ENCODE measurements at places on chromosomes 16 and 17.

DNA sequence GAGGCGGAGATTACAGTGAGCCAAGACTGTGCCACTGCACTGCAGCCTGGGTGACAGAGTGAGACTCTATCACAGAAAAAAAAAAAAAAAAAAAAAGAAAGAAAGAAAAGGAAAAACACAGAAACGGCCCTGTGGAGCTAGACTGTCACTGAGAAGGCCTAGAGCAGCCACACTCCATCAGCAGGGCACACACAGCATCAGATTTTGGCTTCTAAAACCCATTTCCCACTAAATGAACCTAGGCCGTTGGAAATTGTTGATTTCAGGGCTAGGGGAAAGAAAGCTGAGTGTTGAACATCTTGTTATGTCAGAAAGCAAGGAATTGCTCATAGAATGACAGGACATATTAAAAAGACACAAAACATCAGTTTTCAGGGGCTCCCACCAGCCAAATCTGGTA lies 48.9 kb downstream of the ZCCHC14 start:
- no peak for DNase-seq

- no peak for DNase-seq
These were observed 339.3 kb downstream of the ABCC12 start for GRCh38 chr16:47816511-47816910.

DNA sequence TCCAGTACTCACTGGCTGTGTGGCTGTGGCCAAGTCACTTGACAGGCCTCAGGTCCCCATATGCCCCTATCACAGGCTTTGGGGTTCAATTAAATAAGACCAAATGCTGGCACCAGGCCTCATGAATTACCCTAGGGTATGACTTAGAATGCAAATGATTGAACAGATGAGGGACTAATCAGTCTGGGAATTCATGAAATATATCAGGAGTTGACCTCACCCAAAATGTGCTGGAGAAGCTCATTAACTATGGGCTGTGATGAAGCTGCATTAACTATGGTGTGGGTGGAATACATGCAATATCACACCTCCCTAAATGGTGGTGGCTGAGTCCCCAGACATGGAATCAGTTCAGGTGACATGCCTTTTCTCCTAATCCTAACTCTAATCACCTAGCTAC lies 72.1 kb downstream of the DNAH3 start:
- DNase-seq: no peak

DNA sequence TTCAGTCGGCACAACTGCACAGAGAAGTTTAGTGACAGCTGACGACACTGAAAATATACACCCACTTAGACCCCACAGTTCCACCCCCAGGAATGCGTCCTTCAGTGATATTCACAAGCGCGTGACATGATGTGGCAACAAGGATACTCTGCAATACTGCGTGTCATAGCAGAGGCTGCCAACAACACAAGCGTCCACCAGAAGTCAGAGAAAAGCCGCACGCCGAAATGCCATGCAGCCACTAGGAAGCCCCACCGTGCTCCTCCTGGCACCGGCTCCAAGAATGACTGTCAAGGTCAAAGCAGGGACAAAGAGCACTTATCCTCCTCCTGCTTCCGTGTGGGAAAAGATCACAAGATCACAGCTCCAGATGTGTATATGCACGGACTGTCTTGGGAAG lies 3.5 kb downstream of the ATP2A3 start:
- DNase-seq: no peak

DNA sequence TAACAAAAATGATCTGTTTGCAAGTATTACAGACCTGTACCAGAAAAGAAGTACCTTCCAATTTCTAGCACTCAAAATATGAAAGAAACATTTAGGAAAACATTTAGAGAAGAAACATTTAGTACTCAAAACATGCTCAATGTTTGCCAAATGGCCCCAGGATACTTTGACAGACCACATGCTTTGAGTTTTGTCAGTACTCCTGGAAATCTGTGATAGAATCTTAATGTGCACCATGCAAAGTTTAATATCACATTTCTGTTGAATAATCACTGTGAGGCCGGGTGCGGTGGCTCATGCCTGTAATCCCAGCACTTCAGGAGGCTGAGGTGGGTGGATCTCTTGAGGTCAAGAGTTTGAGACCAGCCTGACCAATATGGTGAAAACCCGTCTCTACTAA lies 8.5 kb upstream of the ZC3H7A start:
- no peak for DNase-seq

DNA sequence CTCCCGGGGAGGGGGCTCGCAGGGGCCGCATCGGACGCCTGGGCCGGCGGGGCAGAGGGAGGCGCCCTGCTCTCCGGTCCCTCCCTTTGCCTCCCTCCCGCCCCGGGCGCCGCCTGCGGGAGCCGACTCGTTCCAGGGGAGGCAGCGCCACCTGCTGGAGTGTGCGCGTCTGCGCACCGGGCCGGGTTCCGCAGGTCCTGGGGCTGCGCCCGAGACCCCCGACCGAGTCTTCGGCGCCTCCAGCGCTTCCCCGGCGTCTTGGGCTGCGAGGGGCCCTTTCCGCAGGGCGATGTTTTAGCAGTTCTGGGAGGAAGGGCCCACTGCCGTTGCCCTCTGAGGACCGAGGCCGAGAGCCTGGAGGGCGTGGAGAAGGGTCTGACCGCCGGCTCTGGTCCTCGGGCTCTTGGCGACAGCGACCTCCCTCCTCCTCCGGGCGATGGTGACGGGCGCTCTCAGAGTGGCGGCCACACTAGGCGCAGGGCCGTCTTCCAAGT lies 106.3 kb downstream of the SEC14L1 start:
- peak; percentile 57 for DNase-seq

DNA sequence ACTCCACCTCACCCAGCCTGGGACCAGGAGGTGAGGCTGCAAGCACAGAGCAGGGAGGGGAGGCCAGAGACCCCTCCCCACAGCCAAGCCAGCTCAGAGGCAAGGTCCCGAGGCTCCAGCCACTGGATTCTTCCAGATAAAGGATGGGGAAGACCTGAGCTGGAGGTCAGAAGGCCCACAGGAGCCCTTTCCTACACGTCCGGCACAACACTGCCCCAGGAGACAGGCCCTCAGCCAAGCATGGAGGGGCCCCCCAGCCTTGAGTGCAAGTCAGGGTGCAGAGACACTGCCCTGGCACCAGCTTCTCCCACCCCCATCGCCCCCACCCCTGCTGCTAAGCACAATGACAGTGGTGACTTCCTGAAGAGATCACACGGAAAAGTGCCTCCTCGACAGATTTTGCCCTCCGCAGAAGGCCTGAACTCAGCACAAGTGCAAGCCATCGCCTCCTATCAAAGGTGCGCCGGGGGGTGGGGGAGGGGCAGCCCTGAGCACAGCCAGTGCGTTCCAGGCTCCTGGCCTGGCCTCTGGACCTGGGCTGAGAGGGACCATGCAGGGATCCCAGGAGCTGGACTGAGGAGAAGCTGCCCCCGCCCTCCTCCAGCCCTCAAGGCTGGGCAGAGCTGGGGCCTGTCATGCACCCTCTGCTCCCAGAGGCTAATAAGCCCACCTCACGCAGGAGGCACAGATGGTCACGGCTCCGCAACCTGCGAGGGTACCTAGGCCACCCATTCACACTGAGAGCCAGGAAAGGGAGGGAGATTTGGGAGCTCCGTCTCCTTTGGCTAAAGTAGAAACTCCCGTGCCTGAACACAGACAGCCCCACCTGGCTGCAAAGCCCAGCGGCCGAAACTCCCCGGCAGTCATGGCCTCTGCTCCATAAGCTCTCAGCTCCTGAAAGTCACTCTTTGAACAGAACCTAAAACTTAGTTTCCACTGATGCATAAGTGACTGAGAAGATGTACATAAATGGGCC lies 2.7 kb downstream of the MAFG start:
- DNase-seq: no peak

- no peak for DNase-seq
These were observed 83.3 kb downstream of the KATNIP start for GRCh38 chr16:27633221-27633620.

- DNase-seq: no peak
These were observed 88.6 kb downstream of the CYTH1 start for GRCh38 chr17:78693346-78694083.

DNA sequence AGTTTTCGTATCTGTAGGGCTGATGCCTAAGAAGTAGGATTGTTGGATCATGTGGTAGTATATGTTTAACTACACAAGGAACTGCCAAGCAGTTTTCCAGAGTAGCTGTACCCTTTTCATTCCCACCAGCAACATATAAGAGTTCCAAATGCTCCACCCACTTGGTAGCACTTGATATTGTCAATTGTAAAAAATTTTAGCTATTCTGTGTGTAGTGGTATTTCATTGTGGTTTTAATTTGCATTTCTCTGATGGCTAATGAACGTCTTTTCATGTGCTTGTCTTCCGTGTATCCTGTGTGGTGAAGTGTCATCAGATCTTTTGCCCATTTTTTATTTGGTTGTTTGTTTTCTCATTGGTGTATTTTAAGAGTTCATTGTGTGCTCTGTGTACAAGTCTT lies 69.7 kb downstream of the TANC2 start:
- peak; percentile 34 for DNase-seq

DNA sequence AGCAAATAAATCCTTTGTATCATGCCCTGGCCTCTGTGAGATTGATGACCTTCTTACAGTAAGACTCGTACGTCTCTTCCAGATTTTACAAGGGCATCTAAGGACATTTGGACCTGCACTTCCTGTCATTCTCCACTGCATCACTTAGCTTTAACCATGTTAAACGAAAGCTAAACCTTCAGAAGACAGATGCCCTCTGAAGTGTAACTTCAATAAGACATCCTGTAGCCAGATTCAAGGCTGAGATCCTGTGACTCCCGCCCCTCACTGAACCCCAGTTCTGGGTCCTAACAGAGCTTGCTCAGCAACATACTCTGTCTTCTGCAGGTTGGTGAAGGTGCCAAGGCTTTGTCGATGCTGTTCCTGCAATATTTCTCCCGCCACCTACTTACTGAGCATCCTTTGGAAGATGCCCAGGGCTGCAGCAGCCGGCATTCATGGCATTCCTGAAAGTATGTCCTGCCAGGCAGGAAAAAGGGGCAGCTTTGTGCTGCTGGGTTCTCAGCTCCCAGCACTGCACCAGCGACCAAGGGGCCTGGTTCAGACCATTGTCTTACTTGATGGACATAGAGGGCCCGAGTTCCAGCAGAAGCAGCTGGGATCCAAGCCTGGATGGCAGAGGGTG lies 131.1 kb downstream of the AXIN2 start:
- no peak for DNase-seq

DNA sequence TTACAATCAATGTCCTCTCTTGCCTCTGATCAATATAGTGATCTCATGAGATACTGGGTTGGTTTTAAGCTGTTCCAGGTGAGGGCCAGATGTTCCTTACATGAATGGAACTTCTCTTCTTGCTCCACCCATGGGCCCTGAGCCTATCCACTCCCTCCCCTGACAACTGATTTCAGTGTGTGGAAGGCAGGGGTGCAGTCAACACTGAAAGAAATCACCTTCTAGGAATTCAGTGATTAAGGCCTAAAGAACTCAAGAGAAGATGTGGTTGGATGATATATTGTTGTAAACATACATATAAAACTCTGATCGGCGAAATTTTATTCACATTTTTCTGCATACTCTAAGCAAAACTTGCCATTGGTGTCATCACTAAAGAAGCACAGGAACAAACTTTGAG lies 6.7 kb upstream of the GOSR2 start:
- DNase-seq: peak; percentile 71

DNA sequence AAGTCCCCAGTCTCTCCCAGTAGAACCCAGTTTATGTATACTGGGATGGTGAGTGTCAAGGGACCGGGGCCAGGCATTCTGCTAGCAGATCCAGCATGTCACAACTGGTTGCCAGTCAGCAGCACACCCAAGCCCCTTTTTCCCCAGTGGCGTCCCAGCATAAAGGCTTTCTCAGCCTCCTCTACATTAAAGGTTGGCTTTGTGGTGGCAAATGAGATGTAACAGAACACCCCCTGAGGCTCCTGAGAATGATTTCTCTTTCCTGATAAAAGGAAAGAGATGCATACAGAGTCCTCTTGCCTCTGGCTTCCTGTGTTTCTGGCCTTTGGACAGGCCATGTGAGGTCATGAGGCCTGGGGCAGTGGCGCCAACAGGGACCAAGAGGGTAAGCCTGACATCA lies 27.9 kb downstream of the IRX6 start:
- no peak for DNase-seq

- no peak for DNase-seq
These were observed 328 bp downstream of the LLGL1 start for GRCh38 chr17:18225642-18226283.

GRCh38 chr17:55289106-55289446 lies 24.3 kb downstream of the HLF start:
- DNase-seq: no peak

GRCh38 chr16:83602761-83603722 lies 204.7 kb upstream of the HSBP1 start:
- DNase-seq: no peak

DNA sequence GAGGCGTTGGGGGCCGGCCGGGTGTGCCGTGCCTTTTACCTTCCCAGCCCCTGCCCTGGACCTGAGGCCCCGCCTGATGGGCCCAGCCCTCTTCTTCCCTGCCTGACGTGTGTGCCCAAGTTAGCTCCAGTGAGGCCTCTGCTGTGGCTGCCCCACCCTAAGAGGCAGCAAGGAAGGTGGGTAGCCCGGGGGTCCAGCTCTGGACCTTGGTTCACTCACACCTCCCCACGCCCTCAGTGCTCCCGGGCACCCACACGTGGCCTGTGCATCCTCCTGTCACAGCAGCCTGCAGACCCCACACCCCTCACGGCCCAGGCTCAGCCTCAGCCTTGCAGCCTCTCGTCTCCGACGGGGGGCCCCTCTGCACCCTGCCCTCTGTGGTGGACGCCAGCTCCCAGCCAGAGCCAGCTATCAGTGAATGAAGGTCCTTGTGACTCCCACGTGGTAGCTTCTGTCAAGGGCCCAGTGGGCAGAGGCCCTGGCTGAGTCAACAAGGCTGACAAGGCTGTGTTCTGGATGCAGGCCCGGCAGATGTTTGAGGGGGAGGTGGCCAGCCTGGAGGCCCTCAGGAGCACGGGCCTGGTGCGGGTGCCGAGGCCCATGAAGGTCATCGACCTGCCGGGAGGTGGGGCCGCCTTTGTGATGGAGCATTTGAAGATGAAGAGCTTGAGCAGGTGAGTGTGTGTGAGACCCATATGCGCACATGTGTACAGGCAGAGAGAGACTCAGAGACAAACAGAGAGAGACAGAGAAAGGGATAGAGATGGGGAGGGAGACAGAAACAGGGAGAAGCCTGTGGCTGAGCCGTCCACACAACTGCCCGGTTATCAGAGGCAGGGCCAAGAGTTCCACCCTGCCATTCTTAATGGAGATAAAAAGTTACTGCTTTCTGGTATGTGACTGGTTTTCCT lies 2.8 kb downstream of the FN3K start:
- no peak for DNase-seq

GRCh38 chr17:73503560-73503959 lies 140.7 kb downstream of the SDK2 start:
- no peak for DNase-seq

GRCh38 chr17:17494870-17495535 lies 1.2 kb downstream of the RASD1 start:
- DNase-seq: no peak
